ENCODE measurements at places on chromosomes 11 and 22.
A peak's percentile ranks its signal among the peaks of the same experiment; 100 is the strongest.

DNA sequence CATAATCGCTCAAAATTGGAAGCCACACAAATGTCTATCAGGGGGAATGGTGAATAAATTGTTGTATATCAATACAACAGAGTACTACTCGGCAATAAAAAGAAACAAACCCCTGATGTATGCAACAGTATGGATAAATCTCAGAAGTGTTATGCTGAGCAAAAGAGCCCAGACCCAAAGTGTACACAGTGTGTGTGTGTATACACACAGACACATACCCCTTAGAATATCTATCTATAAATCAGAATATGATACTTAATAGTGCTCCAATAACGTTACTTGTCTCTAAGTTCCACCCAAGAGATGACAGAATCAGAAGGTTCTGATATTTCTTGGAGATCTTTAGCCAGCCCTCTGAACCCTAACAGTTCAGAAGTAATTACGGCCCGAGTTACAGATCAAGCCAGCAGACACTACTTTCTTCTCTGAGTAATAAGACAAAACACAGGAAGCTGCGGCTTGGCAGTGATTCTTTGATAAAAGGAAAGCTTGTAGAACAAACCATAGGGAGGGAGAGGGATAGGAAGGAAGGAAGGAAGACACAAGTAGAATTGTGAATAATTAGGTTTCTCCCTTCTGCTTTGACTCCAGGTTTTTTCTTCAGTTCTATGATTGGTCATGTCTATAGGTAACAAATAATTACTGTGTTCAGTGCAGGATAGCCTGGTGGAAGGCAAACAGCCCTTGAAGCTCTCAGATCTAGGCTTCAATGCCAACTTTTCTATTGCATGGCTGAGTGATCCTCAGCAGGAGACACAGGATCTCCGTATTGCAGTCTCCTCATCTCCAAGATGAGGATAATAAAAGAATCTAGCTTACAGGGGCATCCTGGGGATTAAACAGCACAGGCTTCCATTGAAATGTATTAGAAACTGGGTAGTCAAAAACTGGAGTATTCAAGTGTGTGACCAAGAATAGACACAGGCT is 75.6 kb upstream of the TEAD1 start:
- no peak for DNase-seq

GRCh38 chr22:42368379-42369249 is 63.6 kb downstream of the NFAM1 start:
- DNase-seq, result no peak

DNA sequence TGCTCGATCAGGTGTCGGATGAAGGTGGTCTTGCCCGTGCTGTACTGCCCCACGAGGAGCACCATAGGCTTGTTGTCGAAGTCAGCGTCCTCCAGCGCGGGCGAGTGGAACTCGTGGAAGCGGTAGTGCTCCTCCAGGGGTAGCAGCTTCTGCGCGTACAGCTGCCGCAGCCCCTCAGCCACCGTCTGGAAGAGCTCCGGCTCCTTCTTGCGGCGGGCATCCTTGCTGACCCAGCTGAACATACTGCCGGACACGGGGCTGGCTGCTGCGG is 263 bp downstream of the EHD1 start:
- no peak for DNase-seq

- DNase-seq, result no peak
These were observed 25.8 kb upstream of the SLC22A12 start for GRCh38 chr11:64564947-64565889.

- DNase-seq, result peak; percentile 38
These were observed 284.8 kb downstream of the ETS1 start for GRCh38 chr11:128302425-128303186.

GRCh38 chr22:27393371-27393770 is 408.2 kb downstream of the MN1 start:
- no peak for DNase-seq

GRCh38 chr22:35634015-35634414 is 14.2 kb upstream of the APOL6 start:
- DNase-seq, result no peak

DNA sequence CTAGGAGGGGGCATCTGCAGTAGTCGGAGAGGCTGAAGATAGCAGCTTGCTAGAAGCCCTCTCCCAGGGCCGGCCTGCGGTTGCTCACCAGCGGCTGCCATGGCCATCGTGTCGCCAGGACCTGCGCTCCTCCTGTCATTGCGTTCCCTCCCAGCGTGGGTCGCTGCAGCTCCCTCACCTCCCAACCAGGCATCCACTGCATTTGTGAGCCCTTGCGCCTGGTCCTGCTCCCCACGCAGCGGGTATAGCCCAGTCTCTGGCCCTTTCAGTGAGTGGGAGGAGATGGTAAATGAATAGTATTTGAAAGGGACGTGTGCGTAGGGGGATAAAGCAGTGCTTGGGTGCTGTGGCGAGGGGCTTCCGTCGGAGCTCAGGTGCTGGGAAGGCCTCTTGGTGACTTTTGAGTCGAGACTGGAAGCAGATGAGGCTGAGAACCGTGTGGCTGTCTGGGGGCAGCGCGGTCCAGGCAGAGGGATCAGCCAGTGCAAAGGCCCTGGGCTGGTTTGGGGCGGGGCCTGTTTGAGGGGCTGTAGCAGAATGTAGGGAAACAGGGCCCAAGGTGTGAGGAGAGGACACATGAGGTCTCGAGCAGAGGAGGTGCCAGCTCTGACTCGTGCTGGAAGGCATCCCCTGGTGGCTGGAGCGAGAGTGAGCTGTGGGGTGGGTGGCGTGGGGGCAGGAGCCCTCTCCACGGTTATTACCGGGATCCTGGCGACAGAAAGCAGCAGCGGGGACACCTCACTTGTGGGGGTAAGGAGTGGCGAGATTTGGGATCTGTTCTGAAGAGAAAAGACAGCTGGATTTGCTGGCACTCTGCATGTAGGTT is 39.3 kb downstream of the LRP5 start:
- no peak for DNase-seq

DNA sequence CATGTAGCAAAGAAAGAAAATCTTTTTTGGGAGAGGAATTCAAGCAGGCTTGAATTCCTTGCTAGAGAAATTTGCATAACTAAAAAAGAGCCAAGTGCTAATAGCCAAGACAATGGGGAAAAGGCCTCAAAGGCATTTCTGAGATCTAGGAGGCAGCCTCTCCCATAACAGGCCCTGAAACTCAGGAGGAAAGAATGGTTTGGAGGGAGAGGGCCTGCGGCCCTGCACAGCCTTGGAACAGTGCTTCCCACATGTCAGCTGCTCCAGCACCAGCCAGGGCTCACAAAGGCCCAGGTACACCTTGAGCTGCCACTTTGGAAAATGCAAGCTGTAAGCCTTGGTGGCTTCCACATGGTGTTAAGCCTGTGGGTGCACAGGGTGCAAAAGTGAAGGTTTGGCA is 55.5 kb upstream of the TSPAN18 start:
- DNase-seq, result no peak

GRCh38 chr22:46357711-46358520 is 22.4 kb downstream of the TRMU start:
- DNase-seq, result no peak

GRCh38 chr11:29317694-29318093 is 699.1 kb downstream of the KCNA4 start:
- DNase-seq, result no peak

DNA sequence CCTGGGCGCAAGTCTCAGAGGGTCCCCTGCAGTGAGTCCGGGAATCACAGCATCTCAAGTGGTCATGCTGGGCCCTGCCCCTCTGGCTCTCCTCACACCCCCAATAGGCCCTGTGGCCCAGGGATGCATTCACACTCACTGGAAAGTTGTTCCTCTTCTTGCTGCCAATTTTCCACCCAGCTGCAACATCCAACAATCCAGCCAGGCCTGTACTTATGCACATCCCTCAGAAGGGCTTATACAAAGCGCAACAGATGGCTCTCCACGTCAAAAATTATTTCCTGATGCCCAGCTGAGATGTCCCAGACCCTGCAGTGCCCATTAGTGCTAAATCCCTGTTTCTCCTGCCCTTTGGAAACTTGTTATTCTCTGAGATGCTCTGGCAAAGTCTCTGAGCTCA is 407.8 kb upstream of the NARS2 start:
- DNase-seq, result no peak

GRCh38 chr11:45725121-45725520 is 59.7 kb upstream of the CHST1 start:
- no peak for DNase-seq

DNA sequence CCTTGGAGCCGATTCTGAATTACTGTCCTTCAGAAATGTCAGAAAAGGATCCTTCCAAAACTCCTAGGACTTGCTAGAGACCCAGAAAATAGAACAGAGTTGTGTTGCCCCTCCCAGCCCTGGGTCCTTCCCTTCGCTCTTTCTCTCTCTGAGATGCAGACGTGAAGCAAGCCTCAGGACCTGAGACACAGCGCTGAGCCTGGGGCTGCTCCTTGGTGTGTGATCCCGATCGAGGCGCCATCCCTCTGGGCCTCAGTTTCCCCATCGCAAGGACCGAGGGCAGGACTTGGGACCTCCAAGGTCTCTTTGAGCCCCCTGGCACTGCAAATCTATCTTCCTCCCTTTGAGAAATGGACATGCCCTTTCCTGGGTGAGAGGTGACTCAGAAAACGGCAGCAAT is 533.5 kb downstream of the TBC1D22A start:
- no peak for DNase-seq

GRCh38 chr11:117072517-117073461 is 25.4 kb downstream of the SIK3 start:
- DNase-seq, result no peak

DNA sequence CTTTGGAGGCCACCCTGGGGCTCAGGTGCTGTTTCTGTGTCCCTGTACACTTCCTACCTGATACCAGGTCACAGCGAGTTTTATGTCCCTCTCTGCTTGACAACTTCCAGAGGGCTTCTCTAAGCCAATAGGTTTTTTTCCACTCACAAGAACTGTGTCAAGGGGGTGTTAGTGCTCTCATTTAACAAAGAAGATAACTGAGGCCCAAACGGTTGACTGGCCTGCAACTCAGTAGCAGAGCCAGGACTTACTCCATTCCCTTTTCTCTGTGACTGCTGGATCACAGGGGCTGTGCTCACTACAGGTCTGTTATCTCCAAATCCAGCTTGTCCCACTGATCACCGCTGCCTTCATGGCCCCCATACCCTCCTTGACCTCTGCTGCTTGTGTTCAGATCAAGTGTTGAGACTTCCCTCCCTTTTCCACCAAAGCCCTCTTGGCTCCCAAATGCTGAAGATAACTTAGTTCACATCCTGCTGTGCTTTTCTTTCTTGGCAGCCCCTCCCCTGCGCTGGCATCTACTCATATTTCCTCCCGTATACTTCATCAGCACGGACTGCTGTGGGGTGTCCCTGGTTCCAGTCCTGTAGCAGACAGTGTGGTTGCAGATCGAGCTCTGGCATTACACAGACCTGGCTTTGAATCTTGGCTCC is 41.3 kb downstream of the POU2F3 start:
- DNase-seq, result no peak

DNA sequence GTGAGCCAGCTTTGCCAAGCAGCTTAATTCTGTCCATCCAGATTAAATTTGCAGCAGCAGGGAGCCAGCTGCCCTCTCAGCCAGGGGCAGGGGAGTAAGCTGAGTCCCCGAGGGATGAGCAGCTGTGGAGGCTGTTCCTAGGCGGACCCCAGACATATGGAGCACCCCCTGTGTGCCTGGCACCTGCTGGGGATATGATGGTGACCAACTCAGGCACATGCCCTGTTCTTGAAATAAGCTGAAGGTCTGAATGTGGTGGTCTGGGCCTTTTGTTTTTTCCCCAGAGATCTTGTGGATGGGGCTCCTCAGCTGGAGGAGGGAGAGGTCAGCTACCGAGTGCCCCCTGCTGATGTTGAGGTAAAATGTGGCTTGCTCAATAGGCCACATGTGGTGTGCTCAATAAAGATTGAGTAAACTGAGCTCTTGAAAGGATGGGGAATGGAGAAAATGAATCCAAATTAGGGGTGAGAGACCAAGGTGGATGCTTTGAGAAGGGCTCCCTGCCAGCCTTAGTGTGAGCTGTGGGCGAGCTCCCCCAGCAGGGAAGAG is 103.3 kb upstream of the NNMT start:
- DNase-seq, result no peak

DNA sequence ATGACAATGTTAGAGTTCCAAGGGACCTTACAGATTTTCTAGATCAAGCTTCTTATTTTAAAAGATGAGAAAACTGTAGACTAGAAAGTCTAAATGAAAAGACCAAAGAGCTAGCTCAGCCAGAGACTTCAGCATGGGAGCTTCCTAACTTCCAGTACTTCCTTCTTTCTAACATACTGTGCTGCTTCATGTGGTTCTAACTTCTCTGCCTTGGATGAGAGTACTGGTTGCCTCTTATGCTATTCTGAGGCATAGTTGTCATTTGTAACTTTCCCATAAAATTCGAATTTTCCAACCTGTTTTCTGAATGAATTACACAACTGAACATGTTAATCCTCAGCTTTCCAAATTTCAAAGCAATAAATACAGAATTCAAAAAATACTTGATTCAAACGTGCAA is 1.8 kb downstream of the MTMR2 start:
- DNase-seq, result no peak

GRCh38 chr11:17506942-17507341 is 30.3 kb upstream of the ABCC8 start:
- DNase-seq, result no peak

- peak; percentile 44 for DNase-seq
These were observed at the start of gene KDELR3 for GRCh38 chr22:38467904-38468442. Gene KDELR3 (plus strand): TSS chr22:38468096. CDS start chr22:38468234, 138 bp downstream.

DNA sequence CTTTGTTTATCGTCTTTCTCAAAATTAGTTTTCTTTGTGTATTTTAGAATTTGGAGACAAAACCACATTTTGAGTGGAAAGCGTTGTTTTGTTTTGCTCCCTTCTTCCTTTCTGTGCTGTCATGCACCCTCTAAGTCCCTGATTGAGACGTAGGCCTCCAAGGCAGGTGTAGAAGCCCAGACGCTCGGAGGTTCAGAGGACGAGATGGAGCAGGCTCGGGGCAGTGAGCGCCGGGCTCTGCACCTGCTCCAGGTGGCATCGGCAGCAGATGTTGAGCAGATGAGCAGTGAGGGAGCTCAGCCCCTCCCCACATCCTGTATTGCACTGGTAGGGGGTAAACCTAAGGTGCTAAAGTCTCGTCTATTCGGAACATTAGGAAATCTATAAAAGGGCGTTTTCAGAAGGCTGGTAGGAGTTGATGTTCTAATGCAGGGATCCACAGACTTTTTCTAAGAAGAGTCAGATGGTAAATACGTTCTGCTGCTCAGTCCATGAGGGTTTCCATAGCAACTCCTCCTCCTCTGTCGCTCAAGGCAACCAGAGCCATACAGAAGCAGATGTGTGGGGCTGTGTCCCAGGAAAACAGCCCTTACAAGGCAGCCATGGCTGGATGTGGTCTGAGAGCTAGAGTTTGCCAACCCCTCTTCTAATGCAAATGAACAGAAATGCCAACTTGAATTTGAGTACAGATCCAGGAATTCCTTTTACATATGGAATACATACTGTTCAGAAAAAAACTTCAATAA is 724.2 kb downstream of the BRD1 start:
- no peak for DNase-seq

Data from stimulated activated CD4-positive, alpha-beta T cell treated with anti-CD3 and anti-CD28 coated beads, Interleukin-15, amount 100 ng/mL, for 1 hour (primary cell).